CD4-positive, alpha-beta T cell treated with Interleukin-6 at 100 ng/mL for 8 hours (primary cell): ENCODE measurements at places on chromosomes 4 and X.

DNA sequence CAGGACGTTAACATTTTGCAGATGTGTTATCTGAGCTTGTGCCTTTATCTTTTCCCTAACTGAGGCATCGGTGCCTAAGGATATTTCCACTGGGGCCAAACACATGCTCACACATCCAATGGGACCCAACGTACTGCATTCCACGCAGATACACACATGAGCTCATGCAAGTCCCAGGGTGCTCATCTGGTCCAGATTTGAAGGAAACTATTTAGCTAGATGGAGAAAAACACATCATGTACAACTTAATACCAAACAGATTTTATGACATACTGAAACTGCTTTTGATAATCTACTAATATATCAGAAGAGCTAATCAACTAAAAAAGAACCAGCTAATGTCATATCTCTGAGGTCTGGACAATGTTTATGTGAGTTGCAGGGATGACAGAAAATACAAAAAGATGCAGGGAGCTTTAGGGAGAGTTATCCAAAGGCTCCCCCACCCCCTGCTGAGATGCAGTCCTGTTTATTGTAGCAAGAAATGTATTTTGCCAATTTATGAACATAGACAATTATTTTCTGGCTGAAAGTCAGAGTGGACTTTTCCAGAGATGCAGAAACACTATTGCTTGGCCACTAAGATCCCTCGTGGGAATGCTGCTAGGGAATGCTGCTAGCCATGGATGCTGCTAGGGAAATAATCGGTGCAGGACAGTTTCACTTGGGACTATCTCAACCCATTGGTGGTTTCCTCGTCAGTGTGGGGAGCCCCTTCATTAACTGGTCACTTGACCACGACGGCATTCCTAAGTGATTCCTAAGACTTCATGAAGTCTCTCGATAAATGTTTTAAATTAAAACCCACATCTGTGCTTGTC lies 172.8 kb downstream of the SMIM20 start:
- no peak for DNase-seq

- DNase-seq, result peak; percentile 34
These were observed 16.2 kb downstream of the MAEA start for GRCh38 chr4:1305781-1306455.

- no peak for DNase-seq
These were observed 32.6 kb upstream of the ZFP42 start for GRCh38 chr4:187962926-187963325.

GRCh38 chr4:128516301-128516969 lies 228.8 kb upstream of the PGRMC2 start:
- DNase-seq, result no peak

- DNase-seq, result no peak
These were observed 199.2 kb downstream of the RASL11B start for GRCh38 chr4:53061091-53061850.

GRCh38 chr4:105895583-105896460 lies 551 bp downstream of the NPNT start:
- no peak for DNase-seq

GRCh38 chrX:132497432-132497831 lies 8.6 kb upstream of the MBNL3 start:
- DNase-seq, result no peak

DNA sequence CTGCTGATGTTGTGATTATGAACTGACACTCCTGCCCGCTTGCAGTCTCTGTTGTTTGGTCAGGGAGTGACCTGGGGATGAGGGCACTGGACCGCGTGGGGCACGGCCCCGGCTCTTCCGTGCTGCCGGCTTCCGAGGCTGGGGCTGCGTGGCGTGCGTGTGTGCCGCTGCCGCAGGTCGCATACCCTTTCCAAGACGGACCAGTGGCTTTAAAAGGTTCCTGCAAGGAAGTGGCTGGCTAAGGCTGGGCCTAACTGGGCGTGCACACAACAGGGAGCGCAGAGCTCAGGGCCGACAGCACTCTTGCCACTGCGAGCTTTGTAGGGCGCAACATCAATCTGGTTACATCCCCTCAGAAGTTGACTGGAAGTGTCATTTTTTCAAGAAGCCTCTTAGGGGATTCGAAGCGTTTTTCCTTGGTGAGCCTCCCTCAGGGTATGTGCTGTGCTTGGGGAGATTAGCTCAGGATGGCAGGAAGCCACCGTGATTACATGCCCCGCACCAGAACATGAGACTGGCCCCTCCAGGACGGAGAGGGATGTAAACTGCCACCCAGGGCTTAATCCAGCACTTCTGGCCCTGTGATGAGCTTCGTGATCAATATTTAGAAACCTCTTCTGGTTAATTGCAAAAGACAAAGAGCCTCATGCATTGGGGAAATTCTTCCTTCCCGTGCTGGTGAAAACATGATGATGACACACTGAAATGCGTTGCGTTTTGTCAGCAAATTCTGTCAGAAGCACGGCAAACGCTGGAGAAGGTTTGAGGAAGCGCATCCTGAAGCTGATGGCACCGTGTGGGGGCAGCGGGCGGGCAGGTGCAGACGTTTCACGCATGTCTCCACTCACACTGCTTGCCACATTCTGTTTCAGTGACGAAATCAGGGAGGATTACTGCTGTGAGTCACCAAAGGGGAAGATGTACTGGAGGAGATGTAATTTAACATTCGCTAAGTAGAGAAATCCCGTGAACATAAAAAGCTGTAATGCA lies 11.1 kb downstream of the MAEA start:
- no peak for DNase-seq

DNA sequence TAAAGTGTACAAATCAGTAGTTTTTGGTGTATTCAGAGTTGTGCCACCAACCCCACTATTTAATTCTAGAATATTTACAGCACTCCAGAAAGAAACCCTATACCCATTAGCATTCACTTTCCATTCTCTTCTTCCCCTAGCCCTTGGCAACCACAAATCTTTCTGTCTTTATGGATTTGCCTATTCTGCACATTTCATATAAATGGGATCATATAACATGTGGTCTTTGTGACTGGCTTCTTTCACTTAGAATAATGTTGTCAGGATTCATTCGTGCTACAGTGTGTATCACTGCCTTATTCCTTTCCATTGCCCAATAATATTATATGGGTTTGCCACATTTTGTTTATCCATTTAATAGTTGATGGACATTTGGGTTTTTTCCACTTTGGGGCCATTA lies 32.2 kb downstream of the SGMS2 start:
- DNase-seq, result no peak

GRCh38 chrX:141632124-141632523 lies 42.6 kb downstream of the SPANXA2 start:
- no peak for DNase-seq

DNA sequence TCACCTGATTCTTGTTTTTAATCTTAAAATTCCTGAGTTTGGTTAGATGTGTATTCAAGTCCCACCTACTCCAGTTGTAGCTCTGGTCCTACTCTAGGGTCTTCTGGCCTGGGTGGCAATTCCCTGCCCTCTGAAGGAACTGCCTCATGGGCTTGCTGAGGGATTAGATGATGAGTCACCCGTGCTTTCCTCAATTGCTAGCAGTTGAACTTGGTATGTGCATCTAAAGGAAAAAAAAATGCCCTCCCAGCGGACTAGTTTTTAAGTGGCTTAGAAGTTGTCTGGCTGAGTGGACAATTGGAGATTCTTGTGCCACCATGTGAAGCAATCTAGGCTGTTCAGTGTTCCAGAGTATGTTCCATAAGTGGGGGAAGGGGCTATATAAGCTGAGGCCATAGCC lies 127.0 kb downstream of the CCNG2 start:
- DNase-seq, result no peak

DNA sequence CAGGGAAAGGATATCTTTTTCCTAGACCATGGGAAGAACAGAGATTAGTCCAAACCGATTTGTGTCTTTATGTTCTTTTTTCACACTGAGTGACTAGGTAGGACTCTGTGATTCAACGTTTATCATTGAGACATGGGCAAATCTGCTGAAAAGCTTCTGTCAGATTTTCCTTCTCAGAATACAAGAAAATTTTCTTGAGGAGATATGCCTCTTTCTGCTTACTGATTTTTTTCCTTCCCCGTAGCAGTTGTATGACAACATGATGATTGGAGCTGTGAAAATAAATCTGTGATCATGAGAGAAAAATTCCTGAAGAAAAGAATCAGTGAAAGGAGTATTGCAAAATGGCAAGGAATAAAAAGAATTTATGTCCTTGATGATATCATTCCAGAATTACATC lies 130.6 kb upstream of the FAT4 start:
- no peak for DNase-seq

- DNase-seq, result no peak
These were observed 41.7 kb downstream of the RBM46 start for GRCh38 chr4:154822775-154823174.

DNA sequence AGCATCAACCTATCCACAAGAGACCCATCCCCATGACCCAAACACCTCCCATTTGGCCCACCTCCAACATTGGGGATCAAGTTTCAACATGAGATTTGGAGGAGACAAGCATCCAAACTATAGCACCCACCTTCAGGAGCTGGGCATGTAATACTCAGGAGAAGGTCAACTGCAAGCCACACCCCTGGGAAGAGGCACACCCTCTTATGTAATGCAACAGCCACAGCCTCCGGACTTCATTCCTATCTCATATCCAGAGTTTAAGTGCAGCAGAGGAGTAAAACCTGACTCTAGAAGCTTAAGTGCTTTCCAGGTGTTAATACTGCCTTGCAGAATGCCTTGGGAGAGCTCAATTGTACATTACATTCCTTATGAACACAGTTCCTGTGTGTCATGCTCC lies 197.4 kb downstream of the PTTG2 start:
- DNase-seq, result no peak

GRCh38 chr4:175369087-175369486 lies 443.0 kb downstream of the GPM6A start:
- DNase-seq, result no peak

- no peak for DNase-seq
These were observed 4.5 kb downstream of the CYSLTR1 start for GRCh38 chrX:78322863-78323262.

- no peak for DNase-seq
These were observed 44.1 kb downstream of the TIGD4 start for GRCh38 chr4:152735396-152735859.

DNA sequence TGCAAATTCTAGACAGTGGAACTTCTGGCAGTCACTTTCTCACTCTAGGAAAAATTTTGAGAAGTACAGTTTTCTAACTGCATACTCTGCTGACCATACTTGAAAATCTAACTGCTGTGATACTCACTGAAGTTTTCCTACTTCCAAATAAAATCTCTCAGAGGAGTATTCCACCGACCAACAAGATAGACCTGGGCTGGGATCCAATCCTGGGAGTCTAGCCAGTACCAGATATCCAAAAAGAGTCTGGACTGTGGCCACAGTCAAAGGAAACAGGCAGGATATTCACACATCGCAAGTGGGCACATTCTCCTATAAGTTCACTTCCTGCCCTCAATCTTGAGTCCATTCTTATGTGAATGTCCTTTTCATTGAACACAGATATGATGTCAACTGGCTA lies 1138.7 kb upstream of the PCDH7 start:
- no peak for DNase-seq

DNA sequence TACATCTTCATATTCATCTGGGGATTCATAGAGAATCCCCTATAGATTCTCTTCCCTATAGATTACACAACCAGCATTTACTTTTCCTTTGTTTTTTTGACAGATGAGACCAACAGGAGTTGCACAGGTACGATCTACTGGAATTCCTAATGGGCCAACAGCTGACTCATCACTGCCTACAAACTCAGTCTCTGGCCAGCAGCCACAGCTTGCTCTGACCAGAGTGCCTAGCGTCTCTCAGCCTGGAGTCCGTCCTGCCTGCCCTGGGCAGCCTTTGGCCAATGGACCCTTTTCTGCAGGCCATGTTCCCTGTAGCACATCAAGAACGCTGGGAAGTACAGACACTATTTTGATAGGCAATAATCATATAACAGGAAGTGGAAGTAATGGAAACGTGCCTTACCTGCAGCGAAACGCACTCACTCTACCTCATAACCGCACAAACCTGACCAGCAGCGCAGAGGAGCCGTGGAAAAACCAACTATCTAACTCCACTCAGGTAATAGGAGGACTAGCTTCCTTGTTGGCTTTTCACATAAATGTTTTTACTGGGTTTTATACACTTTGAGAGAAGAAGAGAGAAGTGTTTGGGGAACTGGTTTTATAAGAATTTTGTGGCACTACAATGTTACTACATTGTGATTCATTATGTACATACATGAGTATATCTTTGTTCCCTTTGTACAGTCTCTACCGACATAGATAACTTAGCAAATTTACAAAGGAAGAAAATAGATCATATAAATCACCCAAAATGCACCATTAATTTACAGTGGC lies 137.2 kb downstream of the DIPK2B start:
- no peak for DNase-seq

DNA sequence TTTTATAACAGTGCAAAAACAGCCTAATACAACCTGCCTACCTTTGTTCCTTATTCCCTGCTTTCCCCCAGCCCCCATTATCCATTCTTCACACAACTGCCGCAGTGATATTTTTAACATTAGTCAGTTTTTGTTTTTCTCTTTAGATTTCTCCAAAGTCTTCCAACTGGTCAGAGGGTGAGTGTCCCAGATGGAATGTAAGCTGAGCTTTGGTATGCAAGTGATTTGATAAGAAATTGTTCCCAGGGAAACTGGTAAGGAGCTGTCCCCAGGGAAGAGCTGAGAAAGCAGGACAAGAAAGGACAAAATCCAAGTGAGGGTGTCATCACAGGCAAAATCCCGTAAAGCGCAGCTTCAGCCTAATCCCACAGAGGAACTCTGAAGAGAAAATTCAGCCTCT lies 475.5 kb upstream of the ADGRL3 start:
- DNase-seq, result no peak

- DNase-seq, result no peak
These were observed 89.5 kb downstream of the UGT8 start for GRCh38 chr4:114688059-114688458.

DNA sequence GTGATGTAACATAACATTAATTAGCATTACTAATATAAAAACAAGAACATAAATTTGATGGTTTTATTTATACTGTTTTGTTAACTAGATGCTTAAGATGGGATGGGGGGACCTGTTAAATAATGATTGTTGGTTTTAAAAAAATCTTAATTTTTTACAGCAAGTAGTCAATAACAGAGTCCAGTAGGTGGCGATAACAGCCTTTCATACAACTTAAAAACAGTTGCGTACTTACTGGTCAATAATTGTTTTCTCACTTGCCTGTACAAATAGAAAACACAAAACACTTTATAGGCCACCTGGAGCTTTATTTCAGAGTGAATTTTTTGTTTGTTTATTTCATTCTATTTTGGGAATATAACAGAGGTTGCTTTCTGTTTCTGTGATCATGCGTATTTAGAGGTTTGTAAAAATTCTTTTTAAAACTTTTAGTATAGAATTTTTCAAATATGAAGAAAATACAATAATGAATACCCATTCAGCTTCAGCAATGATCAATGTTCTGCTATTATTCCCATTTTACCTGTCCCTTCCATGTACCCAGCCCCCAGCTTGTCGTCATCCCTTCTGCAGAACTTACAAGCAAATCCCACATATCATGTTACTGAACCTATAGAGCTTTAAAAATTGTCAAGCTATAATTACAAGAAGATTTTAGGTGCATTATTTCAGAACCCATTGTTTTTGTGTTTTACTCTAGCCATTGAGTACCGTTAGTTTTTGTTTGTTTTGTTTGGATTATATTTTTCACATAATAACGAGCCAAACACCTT lies 97.1 kb downstream of the MRPL1 start:
- peak; percentile 17 for DNase-seq

- no peak for DNase-seq
These were observed 550.3 kb upstream of the CPEB2 start for GRCh38 chr4:14452001-14452400.
